ENCODE measurements at places on chromosomes 2 and 18.

DNA sequence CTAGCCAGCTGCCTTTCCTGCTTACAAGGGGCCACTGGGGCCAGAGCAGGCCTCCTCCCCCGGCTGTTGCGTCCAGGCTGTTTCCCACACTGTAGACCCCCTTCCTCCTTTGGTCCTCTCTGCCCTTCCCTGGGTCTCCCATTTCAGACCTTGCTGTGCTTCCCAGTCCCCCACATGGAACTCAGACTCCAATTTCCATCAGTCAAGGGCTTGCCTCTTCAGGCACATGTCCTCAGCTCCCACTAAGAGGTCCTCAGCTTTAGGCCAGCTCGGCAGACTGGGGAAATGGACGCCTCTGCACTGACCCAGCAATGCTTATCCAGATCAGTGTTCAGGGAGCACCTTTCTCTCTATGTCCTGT, 98.0 kb upstream of the BZW1 start:
- peak; percentile 7 for DNase-seq

DNA sequence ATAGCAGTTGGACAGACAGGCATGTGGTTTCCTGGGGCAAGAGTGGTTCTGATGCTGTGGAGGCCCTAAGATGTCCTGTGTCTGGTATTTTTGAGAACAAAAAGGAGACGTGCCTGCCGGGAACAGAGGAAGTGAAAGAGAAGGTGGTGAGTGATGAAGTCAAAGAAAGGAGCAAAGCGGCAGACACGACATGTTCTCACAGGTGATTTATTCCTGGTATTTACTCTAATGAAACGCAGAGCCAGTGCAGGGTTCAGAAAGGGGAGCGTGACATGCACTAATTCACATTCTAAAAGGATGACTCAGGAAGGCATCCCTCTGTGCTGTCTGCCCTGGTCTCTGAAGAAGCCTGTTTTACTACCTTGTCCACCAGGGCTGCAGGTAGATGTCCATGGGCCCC, 211.0 kb downstream of the KCNE4 start:
- DNase-seq: no peak

DNA sequence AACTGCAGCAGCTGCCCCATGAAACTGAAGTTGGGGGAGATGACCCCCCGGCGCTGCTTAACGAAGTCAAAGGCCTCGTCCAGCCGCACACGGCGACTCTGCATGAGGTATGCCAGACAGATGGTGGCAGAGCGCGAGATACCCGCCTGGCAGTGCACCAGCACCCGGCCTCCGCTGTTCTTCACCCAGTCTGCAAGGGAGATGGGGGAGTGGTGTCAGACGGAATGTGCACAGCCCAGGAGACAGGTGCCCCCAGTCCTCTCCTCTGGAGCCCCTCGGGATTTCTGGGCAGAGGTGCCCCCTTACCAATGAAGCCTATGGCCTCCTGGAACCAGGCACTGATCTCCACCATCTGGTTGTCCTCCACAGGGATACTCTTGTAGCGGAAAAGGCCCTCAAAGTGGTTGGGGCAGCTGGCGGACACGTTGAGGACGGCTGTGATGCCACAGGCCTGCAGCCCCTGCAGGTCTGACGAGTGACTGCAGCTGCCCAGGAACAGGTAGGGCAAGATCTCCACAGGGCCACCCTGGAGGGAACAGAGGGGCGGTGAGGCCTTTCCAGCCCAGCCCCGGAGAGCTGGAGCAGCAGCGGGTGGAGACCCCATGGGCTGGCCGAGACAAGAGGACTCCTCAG, 1.3 kb downstream of the DUSP2 start:
- DNase-seq: peak; percentile 50

DNA sequence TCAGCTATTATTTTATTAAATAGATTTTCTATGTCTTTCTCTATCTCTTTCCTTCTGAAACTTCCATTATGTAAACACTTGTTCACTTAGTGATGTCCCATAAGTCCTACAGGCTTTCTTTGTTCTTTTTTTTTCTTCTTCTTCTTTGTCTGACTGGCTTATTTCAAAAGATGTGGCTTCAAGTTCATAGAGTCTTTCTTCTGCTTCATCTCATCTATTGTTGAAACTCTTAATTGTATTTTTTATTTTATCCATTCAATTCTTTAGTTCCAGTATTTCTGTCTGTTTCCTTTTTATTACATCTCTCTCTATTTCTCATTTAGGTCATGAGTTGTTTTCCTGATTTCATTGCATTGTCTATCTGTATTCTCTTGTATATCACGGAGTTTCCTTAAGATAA, 38.5 kb downstream of the BOD1L2 start:
- DNase-seq: no peak

DNA sequence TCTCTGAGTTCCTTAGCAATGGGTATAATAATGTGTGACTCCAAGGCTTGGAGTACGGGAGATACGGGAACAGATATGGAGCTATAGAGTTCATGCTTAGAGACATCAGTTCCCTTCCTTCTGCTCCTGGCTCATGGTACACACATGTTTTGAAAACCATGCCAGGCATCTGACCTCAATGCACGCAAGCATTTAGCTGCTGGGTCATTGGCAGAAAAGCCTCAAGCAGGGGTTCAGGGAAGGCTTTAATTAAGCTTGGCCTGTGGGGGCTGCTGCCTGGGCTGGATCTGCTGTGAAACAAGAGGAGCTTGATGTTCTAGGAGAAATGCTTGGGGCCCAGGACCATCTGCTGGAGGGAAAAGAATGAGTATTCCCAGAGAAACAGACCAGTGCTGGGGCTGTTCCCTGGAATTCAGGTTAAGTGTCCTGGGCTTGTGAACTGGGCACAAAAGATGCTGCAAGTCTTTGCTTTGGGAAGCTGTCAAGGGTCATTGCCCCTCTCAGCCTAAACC, 3.2 kb downstream of the ALLC start:
- DNase-seq: no peak

DNA sequence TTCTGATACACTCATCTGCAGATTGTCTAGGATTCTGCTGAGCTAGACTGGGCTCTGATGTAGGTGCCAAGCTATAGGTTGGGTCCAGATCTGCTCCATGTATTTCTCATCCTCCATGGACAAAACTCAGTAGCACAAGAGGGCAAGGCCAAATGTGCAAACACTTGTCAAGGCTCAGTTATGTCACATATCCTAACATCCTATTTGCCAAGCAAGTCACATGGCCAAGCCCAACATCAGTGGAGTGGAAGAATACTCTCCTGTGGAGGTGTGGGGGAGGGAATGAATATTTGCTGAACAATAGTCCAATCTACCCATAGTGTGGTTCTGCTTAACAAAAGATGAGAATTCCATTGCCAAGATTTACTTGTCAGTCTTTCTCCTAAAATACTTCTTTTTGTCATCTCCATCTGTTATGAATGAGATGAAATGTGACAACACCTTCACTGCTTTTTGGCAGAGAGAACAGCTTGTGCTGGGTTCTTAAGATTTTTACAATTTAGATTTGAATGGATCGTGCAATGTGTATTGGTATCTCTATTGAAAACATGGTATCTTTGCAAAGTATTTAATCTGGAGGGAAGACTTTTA, 89.9 kb downstream of the OXER1 start:
- no peak for DNase-seq

GRCh38 chr18:1618364-1618763, 713.7 kb downstream of the ADCYAP1 start:
- DNase-seq: no peak

- no peak for DNase-seq
These were observed 55.4 kb upstream of the CD28 start for GRCh38 chr2:203650860-203651613.

GRCh38 chr2:212683346-212684097, 144.9 kb upstream of the ERBB4 start:
- no peak for DNase-seq

- no peak for DNase-seq
These were observed 1052.8 kb upstream of the NRXN1 start for GRCh38 chr2:52084759-52085158.

- DNase-seq: no peak
These were observed 527.6 kb upstream of the ID2 start for GRCh38 chr2:8154270-8154669.

DNA sequence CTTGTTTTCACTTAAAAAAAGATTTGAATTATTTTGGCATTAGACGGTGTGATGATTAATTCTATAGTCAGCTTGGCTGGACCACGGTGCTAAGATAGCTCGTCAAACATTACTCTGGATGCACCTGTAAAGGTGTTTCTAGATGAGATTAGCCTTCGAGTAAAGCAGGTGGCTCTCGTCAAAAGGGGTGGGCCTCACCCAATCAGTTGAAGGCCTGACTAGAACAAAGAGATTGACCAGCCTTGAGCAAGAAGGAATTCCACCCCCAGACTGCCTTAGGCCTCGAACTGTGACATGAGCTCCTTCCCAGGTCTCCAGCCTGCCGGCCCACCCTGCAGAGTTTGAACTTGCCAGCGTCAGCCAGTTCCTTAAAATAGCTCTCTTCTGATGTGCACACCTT, 73.4 kb downstream of the TWIST2 start:
- no peak for DNase-seq

- no peak for DNase-seq
These were observed 10.8 kb downstream of the AGFG1 start for GRCh38 chr2:227482638-227483340.

GRCh38 chr2:167147271-167147941, 259.1 kb downstream of the XIRP2 start:
- DNase-seq: no peak

DNA sequence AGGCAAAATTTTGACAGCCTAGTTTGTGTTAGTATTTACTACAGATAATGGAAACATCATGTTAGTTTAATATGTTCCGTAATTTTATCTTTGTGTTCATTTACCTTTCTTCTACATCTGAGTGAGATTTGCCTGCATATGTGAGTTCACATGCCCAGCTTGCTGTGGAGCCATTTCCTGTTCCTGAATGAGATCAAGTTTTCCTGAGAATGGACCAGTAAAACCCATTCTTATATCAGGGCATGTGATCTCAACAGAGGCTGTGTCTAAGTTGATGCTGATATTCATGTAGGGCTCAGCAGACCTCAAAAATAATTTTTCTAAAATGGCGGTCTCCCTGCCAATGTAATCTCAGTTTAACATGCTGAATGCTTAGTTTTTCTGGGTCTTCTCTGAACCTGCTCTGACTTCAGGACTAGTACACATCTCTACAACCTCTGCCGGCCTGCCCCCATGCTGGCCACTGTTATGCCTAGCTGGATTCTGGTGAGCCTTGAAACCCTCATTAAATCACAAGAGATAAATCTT, 1.0 kb downstream of the IL1A start:
- DNase-seq: no peak

GRCh38 chr2:102915128-102915527, 153.3 kb downstream of the TMEM182 start:
- no peak for DNase-seq

- DNase-seq: no peak
These were observed 5.0 kb upstream of the TMEM178A start for GRCh38 chr2:39660612-39661236.

DNA sequence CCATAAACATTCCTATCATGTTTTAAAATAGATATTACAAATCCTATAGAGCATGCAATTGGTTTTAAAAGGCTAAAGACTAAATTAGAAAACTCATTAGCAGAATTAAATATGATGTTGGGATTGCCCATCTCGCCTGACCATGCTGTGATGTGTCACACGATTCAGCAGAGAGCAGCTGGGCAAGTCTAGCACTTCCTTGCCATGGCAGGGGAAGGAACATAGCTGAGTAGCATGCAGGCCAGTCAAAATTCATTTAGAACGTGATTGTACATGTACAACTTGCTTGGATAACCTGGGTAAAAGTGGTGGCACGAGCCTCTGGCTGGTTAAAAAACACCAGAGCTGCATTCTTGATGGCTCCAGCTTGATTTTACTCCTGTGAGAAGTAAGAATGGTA, 81.3 kb downstream of the SCN3A start:
- no peak for DNase-seq

GRCh38 chr2:108538000-108538625, 3.8 kb downstream of the LIMS1 start:
- no peak for DNase-seq

GRCh38 chr2:217177720-217178119, 317.9 kb upstream of the TNP1 start:
- DNase-seq: no peak

DNA sequence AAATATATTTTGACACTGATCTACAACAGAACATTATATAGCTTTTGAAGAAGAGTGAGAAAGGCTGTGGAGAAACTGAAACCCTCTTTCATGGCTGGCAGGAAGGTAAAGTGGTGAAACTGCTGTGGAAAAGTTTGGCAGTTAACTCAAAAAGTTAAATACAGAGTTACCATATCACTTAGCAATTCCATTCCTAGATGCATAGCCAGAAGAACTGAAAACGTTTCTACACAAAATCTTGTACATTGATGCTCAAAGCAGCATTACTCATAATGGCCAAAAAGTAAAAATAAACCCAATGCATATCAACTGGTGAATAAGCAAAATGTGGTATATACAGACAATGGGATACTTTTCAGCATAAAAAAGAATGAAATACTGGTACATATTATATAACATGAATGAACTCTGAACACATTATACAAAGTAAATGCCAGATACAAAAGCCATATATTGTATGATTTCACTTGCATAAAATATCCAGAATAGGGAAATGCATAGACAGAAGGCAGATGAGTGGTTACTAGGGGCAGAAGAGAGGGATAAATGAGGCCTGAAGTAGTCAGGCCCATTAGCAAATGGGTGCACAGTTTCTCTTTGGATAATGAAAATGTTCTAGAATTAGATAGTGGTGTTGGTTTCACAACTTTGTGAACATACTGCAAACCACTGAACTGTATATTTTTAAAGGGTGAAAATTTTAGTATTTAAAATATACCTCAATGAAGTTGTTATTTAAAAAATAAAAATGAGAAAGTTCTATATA, 114.3 kb downstream of the DYM start:
- DNase-seq: no peak

DNA sequence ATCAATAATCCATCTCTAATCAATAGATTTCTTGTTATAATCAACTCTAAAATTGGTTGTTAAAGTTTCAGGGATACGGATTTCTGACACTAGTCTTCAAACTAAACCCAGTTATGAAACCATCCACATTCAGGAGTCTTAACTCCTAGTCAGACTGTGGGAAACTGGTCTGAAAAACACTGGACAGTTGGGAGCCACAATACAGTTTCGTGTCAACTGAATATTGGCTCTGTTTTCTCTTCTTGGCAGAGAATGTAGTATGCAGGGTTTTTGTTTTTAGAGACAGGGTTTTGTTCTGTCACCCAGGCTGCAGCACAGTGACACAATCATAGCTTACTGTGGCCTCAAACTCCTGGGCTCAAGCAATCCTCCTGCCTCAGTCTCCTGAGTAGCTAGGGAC, 123.1 kb downstream of the RTTN start:
- DNase-seq: no peak

DNA sequence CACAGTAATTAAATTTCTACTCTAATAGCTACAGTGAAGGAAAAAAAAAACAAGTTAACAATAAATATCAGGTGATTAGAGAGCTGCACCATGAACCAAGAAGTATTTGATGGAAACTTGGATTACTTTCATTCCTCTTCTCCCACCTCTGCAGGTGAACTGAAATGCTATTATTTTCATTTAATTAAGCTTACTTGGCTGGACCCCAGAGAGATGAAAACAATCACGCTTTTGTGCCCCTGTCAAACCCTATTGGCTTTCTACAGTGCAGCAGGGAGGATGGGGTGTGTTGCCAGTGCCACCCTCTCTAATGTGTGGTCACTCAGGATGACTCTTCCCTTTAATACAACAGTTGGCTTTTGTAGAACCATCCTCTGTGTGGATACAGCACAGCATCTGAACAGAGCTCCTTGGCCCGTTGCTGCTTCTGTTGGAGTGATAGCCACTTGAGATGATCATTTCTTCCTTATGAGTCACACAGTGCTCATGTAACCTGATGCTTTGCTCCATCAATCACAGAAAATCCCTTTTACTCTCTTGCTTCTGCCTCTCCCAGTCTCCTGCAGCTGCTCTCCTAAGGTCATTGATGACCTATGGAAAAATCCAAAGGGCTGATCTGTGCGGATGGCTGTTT, 5.5 kb upstream of the ARL4C start:
- DNase-seq: no peak

- DNase-seq: no peak
These were observed 817 bp upstream of the HS1BP3 start for GRCh38 chr2:20651731-20652099.

Data from activated CD8-positive, alpha-beta T cell treated with anti-CD3 and anti-CD28 coated beads for 36 hours (primary cell).